Mesothelial cell of epicardium (in vitro differentiated cells): ENCODE measurements at places on chromosomes 6 and 20.

DNA sequence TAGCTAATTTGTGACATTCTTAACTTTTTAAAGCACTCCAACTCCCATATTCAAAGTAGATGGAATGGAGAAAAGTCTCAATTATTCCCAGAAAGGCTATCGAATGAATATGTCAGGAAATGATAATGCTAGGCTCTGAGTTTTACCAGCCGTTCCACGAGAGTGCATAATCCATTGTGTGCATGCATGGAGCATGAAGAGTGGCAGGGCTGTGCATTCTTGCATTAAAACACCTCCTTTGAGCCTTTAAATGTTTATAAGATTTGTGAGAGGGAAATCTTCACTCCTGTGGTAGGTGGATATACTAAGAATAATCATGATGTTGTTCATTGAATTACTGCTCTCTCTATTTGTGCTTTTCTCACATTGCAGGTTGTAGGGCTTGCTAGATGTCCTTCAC lies 178.3 kb downstream of the CARMIL1 start:
- peaks cover 7% of the 10 kb centered on the region for H3K4me1 ChIP-seq
- no peak overlapping the region for H3K27ac ChIP-seq
- no peak for DNase-seq
- H3K27me3 ChIP-seq = no peaks in the 10 kb centered on the region

DNA sequence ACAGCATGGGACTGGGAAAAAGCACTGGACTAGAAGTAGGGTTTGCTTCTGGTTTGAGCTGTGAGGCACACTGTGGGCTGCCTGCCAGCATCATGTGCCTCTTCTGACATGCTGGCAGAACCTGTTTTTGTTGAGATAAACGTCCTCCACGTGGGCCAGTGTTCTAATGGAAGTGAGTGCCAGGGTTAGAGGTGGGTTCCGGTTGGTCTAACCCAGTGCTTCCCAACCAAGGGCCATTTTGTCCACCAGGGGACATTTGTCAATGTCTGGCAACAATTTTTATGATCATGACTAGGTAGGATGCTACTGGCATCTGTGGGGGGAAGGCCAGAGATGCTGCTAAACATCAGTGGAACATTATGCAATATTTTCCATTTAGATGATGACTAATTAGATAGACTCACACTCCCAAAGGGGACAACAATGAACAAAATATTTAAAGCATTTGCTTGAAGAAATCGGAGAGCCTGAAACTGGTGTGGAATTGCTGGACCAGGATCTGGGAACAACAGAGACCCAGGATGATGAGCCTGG lies 7.8 kb upstream of the APMAP start:
- peak overlapping the region; percentile 35 for H3K27ac ChIP-seq
- H3K4me3 ChIP-seq = no peak overlapping the region
- H3K27me3 ChIP-seq = peaks cover 49% of the 10 kb centered on the region
- H3K36me3 ChIP-seq = no peaks in the 10 kb centered on the region
- peak; percentile 71 for DNase-seq

DNA sequence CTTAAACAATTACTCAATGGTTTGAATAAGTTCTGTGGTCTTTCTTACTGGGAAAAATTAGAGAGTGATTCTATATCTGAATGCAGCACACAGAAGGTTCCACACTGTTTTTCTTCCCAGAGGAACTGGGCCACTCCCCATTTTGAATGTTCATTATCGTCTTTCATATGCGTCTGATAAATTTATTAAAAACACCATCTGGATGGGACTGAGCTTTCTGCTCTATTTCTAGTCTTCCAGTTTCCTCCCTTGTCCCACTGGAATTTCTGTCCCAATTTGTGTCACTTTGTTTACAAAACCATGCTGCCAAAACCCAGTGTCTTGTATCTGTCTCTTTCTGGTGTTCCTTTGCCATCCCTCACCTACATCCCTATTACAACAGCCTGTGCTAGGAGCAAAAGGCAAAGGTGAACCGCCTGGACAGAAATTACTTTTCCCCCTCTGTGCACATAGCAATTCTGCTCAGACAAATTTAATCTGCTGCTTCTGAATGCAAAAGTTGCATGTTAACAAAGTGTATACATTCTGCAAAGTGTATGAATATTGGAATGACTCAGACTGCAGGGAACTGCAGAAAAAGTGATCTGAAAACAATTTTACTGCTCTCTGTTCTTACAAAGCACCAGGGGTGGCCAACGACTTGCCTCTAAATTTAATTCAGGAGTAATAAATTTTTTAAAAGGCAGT lies 333.6 kb downstream of the BTBD9 start:
- no peaks in the 10 kb centered on the region for H3K36me3 ChIP-seq
- peaks cover 20% of the 10 kb centered on the region for H3K4me1 ChIP-seq
- H3K27ac ChIP-seq = no peak overlapping the region
- H3K4me3 ChIP-seq = no peak overlapping the region
- no peaks in the 10 kb centered on the region for H3K27me3 ChIP-seq

DNA sequence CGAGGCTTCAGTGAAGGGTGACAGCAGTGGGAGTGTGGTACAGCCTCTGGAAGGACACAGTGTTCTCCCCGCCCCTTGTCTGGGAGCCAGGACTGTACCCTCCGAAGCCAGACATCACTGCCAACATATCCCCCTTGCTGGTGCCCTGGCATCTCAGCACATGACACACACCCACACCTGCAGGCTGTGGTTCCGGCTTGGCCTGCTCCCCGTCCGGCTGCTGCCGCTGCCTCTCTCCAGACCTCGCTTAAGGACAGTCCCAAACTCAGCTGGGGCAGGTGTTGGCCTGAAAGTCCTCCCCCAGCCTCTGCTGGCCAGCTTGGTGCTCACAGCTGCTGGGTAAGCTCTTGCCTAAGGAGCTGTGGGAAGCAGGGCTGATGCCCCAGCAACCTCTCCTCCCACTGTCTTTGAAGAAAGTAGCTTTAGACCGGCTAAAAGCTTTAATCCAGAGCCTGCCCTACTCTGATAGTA lies 7.0 kb downstream of the EMILIN3 start:
- H3K36me3 ChIP-seq = no peaks in the 10 kb centered on the region
- H3K27ac ChIP-seq = no peak overlapping the region
- peaks cover 6% of the 10 kb centered on the region for H3K27me3 ChIP-seq

- no peak overlapping the region for H3K4me3 ChIP-seq
- no peak for DNase-seq
- peak overlapping the region; percentile 65 for H3K27ac ChIP-seq
- H3K4me1 ChIP-seq = peaks cover 24% of the 10 kb centered on the region
- peaks cover 19% of the 10 kb centered on the region for H3K36me3 ChIP-seq
Observed at GRCh38 chr6:138527411-138528088, 28.3 kb upstream of the NHSL1 start.

DNA sequence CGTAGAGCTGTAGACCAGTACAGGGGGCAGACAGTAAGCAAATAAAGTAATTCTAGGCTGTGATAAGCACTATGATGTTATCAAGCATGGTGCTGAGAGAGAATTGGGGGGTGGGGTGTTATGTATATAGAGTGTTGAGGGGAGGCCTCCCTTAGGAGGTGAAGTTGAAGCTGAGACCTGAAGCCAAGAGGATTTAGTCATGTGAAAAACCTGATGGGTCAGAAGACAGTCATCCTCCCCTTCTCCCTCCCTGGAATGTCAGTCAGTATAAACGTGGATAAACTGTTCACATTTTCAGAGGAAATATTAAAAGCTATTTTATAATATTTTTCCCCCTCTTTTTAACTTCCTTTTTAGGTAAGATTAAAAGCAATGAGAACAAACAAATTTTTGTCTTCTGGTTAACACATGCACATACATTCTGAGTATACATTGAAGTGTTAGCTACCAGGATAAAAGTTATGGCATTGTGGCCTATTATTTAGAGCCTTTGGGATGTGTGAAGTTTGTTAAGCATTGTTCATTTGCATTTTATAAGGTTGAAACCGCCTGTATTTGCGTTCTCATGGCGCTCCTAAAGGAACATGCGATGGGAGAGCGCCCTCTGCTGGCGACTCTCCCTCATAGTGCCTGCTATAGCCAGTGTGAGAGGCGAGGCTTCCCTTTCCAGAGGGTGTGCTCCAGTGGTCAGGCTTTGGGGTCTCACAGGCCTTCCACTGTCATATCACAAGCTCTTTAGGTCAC lies 35.4 kb upstream of the MAPK13 start:
- peaks cover 2% of the 10 kb centered on the region for H3K36me3 ChIP-seq
- no peak overlapping the region for H3K4me3 ChIP-seq
- peaks cover 26% of the 10 kb centered on the region for H3K4me1 ChIP-seq
- H3K27me3 ChIP-seq = no peaks in the 10 kb centered on the region
- peak overlapping the region; percentile 66 for H3K27ac ChIP-seq
- peak; percentile 67 for DNase-seq

- H3K27ac ChIP-seq = peak overlapping the region; percentile 57
- H3K27me3 ChIP-seq = no peaks in the 10 kb centered on the region
- no peak overlapping the region for H3K4me3 ChIP-seq
- H3K4me1 ChIP-seq = peaks cover 28% of the 10 kb centered on the region
- peaks cover 26% of the 10 kb centered on the region for H3K36me3 ChIP-seq
- DNase-seq = no peak
Observed at GRCh38 chr6:117545161-117545595, 57.1 kb downstream of the GOPC start.

GRCh38 chr6:18692929-18693685 lies 306.0 kb downstream of the RNF144B start:
- H3K27me3 ChIP-seq = peaks cover 17% of the 10 kb centered on the region
- peaks cover 14% of the 10 kb centered on the region for H3K4me1 ChIP-seq
- no peak for DNase-seq
- no peak overlapping the region for H3K4me3 ChIP-seq
- H3K36me3 ChIP-seq = no peaks in the 10 kb centered on the region

DNA sequence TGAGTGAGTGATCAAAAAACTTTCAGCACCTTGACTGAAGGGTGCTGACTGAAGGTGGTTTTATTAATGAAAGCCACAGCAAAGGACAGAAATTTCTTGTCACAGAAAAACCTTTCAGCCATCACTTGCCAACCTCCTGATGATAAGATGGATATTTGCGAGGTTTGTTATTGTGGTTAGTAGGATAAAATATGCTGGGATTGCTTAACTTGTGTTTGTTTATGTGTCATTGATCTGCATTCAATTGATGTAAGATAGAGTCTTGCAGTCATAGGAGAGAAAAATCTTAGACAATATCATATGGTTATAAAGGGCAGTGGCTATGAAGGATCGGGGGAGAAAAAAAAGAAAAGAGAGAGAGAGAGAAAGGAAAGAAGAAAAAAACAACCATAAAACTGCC lies 1.2 kb downstream of the TSBP1 start:
- no peaks in the 10 kb centered on the region for H3K4me1 ChIP-seq
- H3K27ac ChIP-seq = no peak overlapping the region
- peaks cover 4% of the 10 kb centered on the region for H3K36me3 ChIP-seq
- H3K27me3 ChIP-seq = peaks cover 5% of the 10 kb centered on the region
- no peak for DNase-seq
- H3K4me3 ChIP-seq = no peak overlapping the region

DNA sequence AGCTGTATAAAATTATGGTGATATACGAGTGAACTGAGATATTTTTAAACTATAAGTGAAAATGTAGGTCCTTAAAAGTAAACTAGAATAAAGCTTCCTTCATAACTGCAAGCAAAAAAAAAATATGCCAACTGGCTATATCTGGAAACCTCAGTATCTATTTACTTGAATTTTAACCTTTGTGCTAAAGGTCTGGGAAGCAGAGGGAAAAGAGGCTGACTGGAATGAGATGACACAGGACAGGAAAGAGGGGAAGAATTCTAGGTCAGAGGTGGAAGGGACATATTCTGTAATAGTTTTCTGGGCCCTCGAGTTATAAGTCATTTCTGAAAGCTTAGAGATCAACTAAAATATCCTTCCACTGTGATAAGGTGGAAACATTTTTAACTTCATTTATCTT lies 46.8 kb downstream of the AIG1 start:
- H3K4me3 ChIP-seq = no peak overlapping the region
- no peak for DNase-seq
- H3K27ac ChIP-seq = no peak overlapping the region
- H3K27me3 ChIP-seq = no peaks in the 10 kb centered on the region
- H3K36me3 ChIP-seq = peaks cover 5% of the 10 kb centered on the region

DNA sequence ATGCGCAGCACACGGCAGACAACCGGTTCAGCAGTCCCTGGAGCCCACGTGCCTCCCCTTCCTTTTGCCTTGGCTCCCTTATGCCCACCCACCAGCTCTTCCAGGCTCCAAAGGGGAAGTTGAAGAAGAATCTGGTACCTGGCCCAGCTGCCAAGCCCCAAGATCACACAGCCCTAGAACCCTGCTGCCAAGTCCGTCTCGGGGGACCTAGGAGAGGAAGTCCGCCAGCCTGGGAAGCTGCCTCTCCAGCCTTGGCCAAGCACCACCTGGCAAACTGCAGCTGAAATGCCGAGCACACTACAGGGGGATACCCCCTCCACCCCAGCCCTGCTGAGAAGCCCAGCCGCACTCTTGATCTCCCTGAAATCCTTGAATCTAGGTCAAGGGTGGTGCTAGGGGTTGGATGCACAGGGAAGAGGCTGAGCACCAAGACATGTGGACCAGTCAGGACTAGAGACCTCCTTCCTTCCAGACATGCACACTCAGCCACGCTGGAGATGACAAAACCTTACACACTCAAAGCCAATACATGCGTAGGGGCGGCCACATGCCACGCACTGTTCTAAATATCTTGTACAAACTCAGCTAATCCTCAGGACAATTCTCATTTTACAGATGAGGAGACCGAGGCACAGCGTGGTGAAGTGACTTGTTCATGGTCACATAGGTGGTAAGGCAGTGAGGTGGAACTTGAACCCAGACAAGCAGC lies 124.1 kb downstream of the PREX1 start:
- H3K27me3 ChIP-seq = peaks cover 6% of the 10 kb centered on the region
- no peak overlapping the region for H3K4me3 ChIP-seq
- no peak for DNase-seq
- peaks cover 11% of the 10 kb centered on the region for H3K4me1 ChIP-seq
- H3K27ac ChIP-seq = no peak overlapping the region
- no peaks in the 10 kb centered on the region for H3K36me3 ChIP-seq

GRCh38 chr20:12130781-12131180 lies 213.1 kb downstream of the BTBD3 start:
- DNase-seq = no peak
- H3K4me3 ChIP-seq = no peak overlapping the region
- H3K27ac ChIP-seq = no peak overlapping the region
- H3K36me3 ChIP-seq = no peaks in the 10 kb centered on the region
- no peaks in the 10 kb centered on the region for H3K4me1 ChIP-seq

- DNase-seq = no peak
- no peak overlapping the region for H3K27ac ChIP-seq
- no peak overlapping the region for H3K4me3 ChIP-seq
Observed at GRCh38 chr20:4101910-4102309, 86.6 kb upstream of the RNF24 start.

DNA sequence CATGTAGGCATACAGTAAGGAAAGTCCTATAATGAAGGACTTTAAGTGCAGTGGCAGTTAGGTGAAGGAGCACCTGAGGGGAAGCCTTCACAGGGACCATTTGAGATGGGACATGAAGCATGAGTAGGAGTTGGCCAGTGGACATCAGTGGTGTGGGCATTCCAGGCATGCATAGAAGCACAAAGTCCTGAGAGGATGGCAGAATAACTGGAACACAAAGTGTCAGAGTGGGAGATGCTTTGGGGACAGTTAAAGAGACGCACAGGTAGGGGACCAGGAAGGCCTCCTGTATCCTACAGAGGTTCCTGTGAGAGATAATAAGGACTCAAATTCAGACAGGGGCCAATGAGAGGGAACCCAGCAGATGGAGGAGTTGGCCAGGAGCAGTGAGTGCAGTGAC lies 26.4 kb upstream of the EFHC1 start:
- H3K4me3 ChIP-seq = no peak overlapping the region
- H3K27me3 ChIP-seq = no peaks in the 10 kb centered on the region
- H3K4me1 ChIP-seq = peaks cover 24% of the 10 kb centered on the region
- H3K36me3 ChIP-seq = no peaks in the 10 kb centered on the region
- H3K27ac ChIP-seq = no peak overlapping the region
